Breast epithelium (tissue), 4 donors: ENCODE measurements at places on chromosomes 4 and X. TPM values are rescaled to one million over a fixed set of nuclear protein-coding genes. Genes with fewer than 3 reads are reported as not detected.

CXorf51A gene
- total RNA-seq = not detected

- DNase-seq = no peak
Observed at GRCh38 chrX:16552546-16552945, 97.4 kb upstream of the S100G start.

AIFM1 gene
- total RNA-seq = 24.6 TPM

DNA sequence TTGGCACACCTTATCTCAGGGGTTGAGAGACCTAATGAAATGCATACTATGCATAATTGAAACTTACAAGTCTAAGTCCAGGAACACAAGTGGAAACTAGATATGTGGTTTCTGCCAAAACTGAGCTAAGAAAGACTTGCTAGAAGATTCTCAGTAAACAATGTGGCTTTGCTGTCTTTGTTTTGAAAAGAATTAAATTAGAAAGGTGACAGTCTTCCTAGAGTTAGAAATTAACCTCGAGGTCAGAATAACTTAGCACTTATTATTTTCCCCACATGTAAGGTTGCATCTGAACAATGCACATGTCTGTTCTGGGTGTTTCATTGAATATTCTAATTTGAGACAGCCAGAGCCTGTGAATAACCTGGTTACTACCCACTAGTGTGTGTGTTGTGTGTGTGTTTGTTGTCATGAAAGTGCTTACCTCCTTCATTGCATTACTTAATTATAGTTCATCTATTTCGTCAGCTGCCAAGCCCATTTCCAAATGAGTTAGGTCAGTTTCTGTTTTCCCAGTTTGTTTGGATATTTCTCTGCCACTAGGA lies 1.5 kb downstream of the EREG start:
- DNase-seq = no peak

FAM133A gene
- not detected for total RNA-seq

AP1AR gene
- total RNA-seq = 23.6 TPM

DNA sequence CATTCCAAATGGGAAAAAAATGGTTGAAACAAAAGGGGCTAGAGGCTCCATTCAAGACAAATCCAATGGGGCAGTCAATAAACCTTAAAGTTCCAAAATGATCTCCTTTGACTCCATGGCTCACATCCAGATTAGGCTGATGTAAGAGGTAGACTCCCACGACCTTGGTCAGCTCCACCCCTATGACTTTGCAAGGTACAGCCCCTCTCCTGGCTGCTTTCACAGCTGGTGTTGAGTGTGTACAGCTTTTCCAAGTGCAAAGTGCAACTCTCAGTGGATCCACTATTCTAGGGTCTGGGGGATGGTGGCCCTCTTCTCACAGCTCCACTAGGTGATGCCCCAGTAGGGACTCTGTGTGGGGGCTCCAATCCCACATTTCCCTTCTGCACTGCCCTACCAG lies 21.5 kb downstream of the SULT1B1 start:
- no peak for DNase-seq

SLC7A11 gene
- 0.16 TPM for total RNA-seq

DNA sequence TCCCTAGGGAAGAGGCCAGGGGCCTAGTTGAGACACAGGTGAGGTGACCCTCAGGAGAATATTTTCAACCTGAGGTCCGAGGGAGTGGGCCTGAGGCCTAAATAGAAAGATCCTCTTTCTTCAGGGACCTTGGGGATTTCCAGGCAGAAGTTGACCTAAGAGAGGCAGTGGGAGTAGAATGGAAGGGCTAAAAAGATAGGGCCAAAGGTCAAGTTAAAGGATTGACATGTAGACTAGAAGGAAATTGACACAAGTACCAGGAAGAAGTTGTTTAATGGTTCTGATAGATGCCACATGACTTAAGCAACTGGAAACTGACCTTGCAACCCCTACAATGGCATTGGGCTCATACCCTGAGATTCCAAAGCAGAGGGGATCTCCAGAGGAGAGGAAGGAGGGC lies 76.9 kb downstream of the SHROOM3 start:
- DNase-seq = no peak

PCYT1B gene
- total RNA-seq = 0.33 TPM

DNA sequence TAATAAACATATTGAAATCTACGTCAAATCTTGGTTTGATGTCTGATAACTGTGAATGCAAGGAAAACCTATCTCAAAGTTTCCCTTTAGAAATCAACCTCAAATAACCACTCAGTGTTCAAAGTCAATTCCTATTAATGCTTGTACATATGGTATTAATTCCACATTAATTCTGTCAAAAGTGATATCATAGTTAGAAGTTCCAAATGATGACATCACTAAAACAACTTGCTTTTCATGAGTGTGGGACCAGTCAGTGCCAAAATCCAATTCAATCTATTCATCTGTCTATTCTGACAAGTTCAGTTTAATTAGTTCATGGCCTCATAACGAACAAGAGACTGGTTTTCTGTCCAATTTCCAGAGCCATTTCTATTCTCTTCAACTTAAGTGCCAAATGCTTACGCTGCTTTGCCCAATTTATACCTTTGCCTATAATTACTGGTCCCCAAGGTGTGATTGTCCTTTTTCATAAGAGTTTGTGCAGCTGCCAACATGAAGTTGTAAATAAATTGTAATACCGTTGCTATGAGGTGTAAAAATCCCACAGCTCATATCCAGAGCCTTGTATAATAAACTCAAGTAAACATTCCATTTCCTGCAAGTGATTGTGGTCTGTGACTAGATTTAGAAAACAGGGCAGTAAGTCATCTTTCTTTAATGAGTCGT lies 476.2 kb downstream of the RAB28 start:
- no peak for DNase-seq

GRCh38 chr4:2882341-2882740 lies 38.7 kb downstream of the ADD1 start:
- no peak for DNase-seq

CT45A3 gene
- total RNA-seq = not detected

BDH2 gene
- total RNA-seq = 97.3 TPM

DNA sequence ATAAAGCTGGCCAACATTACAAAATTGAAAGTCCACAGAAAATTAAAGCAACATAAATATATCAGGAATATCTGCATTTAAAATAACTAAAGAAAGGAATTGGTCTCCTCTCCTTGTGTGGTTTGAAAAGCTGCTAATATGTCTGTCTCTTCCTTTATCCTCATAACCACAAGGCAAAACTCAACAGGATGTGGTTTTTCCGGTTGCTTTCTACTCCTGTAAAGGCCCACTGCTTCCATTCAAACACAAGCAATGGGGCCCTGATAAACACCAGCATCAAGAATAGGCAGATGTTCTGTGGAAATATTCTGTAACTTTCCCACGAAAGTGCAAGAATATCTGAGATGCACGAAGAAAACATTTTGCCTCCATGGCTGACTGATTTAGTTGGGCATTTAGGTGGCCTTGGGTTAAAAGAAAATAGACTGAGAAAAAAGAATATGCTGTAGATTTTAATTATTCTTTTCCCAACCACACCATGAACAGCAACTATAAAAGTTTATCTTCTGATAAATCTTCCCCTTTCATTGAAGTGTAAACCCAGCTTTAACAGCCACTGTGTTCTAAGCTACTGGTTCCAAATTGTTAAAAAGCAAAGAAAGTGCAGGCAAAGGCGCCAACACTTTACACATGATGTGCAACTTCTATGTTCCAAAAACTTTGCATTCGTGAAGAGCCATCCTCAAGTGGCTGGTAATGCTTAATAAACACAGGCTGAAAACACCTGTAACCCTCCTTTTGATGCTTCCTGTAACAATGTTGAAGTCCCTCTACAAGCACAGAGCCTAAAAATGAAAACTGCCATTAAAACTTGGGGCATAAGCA lies 50.5 kb upstream of the NDST3 start:
- no peak for DNase-seq

- DNase-seq = no peak
Observed at GRCh38 chr4:17758485-17758884, 22.9 kb downstream of the FAM184B start.

VSIG1 gene
- total RNA-seq = not detected

PHOX2B gene
- not detected for total RNA-seq

DNA sequence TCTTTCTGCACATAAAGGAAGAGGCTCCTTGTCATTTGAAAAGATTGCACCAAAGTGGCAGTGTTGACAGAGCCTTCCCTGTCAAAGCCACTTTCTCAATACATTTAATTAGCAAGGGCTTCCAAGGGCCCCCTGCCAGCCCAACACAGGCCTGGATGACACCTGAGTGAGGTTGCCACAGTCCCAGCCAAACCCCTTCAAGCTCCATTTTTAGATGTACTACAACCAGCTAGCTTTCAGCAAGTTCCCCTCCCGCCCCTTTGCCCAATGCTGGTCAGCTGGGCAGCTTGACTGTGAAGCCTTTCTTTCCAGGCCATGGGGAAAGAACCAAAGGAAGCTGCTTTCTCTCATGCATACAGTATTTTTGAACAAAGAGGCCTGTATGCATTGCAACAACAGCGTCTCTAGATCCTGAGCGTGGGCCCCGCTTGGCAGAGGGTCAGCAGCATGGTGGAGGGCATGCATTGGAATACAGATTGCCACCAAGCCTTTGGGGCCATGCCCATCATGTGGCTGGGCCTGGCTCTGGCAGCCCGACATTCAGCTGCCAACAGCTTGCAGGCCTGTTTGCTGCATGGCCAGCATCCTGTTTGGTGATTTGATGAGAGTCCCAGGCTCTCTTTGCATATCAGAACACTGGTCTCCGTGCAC lies 261.1 kb upstream of the GATB start:
- no peak for DNase-seq

DNA sequence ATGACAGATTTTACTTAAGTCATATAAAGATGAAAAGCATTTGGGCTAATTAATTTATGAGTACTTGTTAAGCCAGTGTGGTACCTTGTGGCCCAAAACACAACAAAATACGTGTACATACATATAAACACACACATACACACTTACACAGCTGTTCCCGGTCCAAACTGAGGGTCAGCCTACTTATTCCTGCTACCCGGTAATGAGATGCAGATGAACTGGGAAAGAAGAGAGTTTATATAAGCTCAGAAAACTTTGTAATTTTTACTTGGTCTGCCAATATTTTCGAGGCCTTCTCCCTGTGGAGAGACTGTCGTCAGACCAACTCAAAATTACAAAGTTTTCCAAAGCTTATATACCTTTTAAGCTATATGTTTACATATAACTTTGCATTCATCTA lies 25.8 kb upstream of the PBDC1 start:
- no peak for DNase-seq

- no peak for DNase-seq
Observed at GRCh38 chr4:144451766-144452450, 194.0 kb upstream of the HHIP start.

GRCh38 chr4:109231331-109231730 lies 71.1 kb downstream of the COL25A1 start:
- DNase-seq = no peak

DNA sequence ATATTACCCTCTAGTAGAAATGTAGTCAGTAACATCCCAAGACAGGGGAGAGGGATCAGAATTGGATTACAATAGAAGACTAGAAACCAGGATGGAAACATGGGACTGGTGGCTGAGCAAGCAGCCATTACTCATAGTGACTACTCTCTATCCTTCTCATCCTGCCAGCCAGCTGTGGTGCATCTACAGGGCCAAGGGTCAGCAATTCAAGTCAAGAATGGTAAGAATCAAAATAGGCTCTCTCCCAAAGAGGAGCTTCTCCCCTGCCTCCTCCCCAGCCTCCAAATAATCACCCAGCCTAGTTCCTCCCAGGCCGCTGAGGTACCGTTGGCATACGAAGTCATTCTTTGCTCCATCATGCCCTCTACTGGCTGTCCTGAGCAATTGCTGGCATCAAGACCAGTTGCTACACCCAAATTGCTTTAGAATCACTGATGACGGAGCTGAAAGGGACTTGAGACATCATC lies 19.4 kb downstream of the AWAT2 start:
- no peak for DNase-seq

DNA sequence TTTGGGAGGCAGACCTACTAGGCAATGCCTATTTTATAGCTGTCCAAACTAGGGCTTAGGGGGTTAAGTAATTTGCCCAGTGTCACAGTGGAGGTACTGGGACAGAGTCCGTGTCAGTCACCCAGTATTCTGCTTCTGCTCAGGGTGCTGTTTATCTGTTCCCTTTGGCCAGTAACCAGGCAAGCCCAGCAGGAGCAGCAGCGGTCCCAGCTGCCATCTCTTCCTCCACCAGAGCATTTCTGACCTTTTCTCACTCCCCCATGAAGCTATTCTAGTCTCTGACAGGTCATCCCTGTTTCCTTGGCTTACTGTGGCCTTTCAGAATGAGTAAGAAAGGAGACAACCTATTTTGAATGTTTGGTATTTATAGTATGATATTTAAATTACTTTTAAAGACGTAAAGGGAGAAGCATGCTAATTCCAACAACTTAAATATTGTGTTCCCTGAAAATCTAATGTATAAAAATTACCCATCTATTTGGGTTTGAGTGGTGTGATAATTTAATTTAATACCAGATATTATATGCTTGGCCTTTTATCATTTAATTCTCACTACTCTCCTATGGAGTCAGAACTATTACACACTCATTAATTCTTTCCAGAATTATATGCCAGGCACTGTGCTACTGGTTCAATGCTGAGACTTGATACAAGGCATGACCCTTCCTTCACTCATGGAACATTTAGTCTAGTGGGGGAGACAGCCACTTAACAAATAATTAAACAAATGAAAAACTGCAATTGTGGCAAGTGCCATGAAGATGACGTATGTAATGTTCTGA lies 60.6 kb downstream of the RPS6KA3 start:
- DNase-seq = no peak

- no peak for DNase-seq
Observed at GRCh38 chrX:50768801-50769200, 45.2 kb downstream of the SHROOM4 start.

STBD1 gene
- total RNA-seq = 24.0 TPM

HTT gene
- 53.8 TPM for total RNA-seq

DNA sequence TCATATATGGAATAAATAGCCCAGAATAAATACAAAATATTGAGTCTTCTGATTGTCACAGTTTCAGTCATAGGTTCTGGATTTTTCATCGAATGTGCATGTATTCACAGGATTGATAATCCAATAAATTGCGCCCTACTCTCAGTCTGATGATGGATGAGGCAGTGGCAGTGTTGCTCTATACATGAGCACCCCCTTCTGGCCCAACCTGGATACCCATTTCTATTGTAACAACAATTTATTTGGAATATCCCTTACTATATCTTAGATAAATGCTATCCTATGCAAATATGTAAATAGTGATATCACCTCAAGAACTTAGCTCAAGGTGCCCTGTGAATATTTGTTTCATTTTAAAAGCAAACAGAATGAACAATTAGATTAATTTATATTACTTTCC lies 733.7 kb upstream of the PABPC4L start:
- no peak for DNase-seq

DNA sequence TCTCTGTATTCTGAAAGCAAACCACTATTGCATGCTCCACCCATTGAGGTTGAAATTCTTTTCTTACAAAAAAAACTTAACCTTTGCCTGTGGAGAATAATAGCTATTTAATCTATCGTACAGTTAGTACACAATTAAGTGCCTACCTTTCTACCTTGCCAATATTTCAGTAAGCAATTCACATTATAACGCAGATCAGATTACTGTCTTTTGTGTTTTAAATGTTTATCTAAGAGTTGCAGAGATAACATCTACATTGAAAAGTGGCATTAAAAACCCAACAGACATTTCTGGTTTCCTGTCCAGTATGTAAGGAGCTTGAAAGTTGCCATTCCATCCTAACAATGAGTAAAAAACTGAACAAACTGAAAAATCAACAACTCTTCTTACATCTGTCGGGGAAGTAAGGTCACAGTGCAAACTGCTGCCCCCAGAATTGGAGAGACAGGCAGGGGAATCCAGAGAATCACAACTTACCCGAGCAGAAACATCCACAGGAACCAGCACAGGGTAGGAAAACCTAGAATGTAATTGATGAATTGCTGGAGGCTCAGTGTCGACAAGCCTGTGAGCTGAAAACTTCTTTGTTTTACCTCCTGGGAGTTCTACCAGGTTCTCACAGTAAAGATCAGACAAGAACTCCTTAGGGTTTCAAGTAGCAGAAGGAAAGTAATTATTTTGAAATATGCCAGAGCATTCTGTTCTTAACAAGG lies 27.3 kb upstream of the ACSL4 start:
- no peak for DNase-seq
